CD4-positive, alpha-beta memory T cell (primary cell): ENCODE measurements at places on chromosomes 11 and 22. TPM values are rescaled to one million over a fixed set of nuclear protein-coding genes. Genes with fewer than 3 reads are reported as not detected.

- H3K27ac ChIP-seq: no peak overlapping the region
- no peak for DNase-seq
- no peaks in the 10 kb centered on the region for H3K27me3 ChIP-seq
- no peaks in the 10 kb centered on the region for H3K36me3 ChIP-seq
- no peak overlapping the region for H3K4me3 ChIP-seq
Observed at GRCh38 chr22:47194476-47195155, 432.2 kb downstream of the TBC1D22A start.

DNA sequence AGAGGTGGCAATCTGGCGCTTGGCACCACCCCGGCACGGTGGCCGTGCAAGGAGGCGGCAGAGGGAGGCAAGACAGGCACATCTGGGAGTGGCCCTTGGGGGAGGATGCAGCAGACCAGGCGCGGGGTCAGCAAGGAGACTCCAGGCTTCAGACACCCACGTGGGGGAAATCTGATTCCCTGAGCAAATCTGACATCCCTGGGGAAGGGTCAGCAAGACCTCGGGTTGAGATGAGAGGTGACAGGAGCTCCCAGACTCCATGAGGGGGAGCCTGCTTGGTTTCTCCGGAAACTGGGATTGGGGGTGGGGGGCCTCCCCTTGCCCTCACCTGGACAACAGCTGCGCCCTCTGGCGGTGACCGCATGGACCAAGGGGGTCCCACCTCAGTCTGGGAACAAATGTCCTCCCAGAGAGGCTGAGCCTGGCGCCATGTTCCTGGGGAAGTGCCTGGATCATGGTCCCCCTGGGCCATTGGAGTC is 4.0 kb upstream of the RCOR2 start:
- no peak overlapping the region for H3K27ac ChIP-seq
- H3K4me1 ChIP-seq: peaks cover 19% of the 10 kb centered on the region
- DNase-seq: no peak
- no peak overlapping the region for H3K4me3 ChIP-seq
- no peaks in the 10 kb centered on the region for H3K36me3 ChIP-seq
- no peaks in the 10 kb centered on the region for H3K27me3 ChIP-seq

The ROBO3 gene
- polyA plus RNA-seq: 2.0 TPM

DNA sequence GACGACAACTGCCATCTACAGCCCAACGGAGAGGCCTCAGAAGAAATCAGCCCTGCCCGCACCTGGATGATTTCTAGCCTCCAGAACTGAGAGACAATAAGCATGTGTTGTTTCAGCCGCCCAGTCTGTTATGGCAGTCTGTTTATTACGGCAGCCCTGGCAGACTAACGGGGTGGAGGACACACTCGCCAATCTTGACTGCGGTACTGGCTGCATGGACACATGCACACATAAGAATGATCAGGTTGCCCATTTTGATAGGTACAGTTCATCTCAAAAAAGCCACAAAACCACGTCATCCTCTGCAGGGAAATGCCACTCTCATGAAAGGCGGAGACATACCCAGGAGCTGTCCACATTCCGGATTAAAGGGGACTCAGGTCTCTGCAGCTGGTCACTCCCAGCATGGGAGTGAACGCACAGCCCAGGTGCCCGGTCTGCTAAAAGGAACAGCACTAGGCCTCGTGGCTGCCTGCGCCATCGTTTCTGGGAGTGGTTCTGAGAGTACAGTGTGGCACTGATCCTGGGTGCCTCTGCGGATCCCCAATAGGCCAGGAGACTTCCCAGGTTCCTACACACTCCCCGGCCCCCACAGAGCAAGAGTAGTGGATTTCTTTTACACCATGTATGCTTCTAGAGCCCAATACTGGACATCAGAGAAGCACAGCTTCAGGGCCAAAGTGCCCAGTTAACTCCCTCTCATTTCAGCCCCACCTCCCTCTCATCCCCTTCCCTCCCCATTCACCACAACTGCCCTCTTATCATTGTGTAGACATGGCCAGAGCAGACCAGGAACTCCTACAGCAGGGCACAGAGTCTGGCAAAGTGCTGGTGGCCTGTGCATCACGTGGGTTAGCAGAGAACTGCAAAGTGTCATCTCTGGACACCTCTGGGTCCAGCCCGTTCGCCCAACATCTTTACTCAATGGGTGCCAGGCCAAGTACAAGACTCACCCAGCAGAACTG is 11.7 kb upstream of the COMT start:
- H3K4me1 ChIP-seq: no peaks in the 10 kb centered on the region
- no peak overlapping the region for H3K4me3 ChIP-seq
- H3K36me3 ChIP-seq: no peaks in the 10 kb centered on the region
- DNase-seq: no peak

GRCh38 chr11:117179048-117179999 is 781 bp downstream of the SIDT2 start:
- peaks cover 30% of the 10 kb centered on the region for H3K4me1 ChIP-seq
- DNase-seq: no peak
- peak overlapping the region; percentile 76 for H3K4me3 ChIP-seq
- peak overlapping the region; percentile 73 for H3K27ac ChIP-seq
- H3K36me3 ChIP-seq: peaks cover 5% of the 10 kb centered on the region
- no peaks in the 10 kb centered on the region for H3K27me3 ChIP-seq

The ART1 gene
- polyA plus RNA-seq: not detected

DNA sequence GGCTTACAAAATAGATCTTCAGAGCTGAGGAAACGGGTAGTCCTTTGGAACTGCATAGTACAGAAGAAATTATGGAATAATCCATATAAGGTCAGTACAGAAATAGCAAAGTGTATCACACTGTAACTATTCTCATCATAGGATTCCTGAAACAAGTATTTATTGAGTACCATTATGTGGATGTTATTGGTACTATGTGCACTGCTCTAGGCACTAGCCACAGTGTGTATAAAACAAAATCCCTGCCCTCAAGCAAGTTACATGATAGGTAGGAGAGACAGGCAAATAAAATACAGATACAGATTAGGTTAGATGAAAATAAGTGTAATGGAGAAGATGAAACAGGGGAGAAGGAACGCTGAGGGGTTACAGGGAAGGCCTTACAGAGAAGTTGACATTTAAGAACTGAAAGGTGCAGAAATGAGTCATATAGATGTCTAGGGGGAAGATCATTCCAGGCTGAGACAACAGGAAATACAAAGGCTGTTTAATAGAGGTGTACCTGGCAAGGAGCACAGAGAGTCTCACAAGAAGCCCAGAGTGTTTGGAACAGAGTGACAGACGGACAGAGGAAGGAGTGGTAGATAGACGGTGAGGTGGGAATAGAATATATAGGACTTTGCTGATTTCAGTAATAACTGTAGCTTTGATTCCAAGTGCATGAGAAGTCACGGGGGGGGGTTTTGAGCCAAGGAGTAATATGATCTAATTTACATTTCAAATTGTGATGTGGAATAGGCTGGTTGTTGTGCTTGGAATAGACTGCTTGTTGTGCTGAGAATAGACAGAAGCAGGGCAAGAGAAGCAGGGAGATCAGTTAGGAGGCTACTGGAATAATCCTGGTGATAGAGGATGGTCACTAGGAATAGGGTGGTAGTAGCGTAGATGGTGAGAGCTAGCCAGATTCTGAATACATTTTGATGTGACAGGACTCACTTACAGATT is 13.7 kb downstream of the RNF141 start:
- H3K36me3 ChIP-seq: peaks cover 22% of the 10 kb centered on the region
- H3K27ac ChIP-seq: no peak overlapping the region
- H3K4me1 ChIP-seq: no peaks in the 10 kb centered on the region
- H3K27me3 ChIP-seq: no peaks in the 10 kb centered on the region
- DNase-seq: no peak

GRCh38 chr22:36204632-36205015 is 3.0 kb upstream of the APOL4 start:
- no peak overlapping the region for H3K27ac ChIP-seq
- H3K4me1 ChIP-seq: no peaks in the 10 kb centered on the region
- H3K27me3 ChIP-seq: no peaks in the 10 kb centered on the region
- no peak for DNase-seq
- H3K4me3 ChIP-seq: no peak overlapping the region
- H3K36me3 ChIP-seq: no peaks in the 10 kb centered on the region

The CCDC81 gene
- polyA plus RNA-seq: not detected

DNA sequence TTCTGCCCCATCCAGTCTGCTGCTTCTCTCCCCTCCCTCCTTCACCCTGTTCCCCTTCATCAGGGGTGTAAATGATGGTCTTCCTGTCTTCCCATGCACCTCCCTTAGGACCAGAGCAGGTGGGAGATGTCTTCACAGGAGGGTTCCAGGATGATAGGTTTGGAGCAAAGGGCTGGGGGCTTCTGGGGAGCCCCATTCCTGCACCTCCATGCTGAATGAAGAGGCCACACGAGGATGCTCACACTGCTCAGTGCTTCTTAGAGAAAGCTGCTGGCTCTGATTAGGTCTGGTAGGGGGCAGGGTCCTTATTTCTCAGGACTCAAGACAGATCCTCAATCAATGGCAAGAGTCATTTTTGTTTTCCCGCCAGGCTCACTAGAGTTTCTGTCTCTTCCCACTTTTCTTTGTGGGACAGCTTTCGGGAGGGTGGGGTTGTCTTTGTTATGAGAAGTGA is 41.1 kb downstream of the BCR start:
- no peaks in the 10 kb centered on the region for H3K27me3 ChIP-seq
- no peaks in the 10 kb centered on the region for H3K36me3 ChIP-seq
- no peak overlapping the region for H3K4me3 ChIP-seq

- no peak overlapping the region for H3K27ac ChIP-seq
- no peaks in the 10 kb centered on the region for H3K4me1 ChIP-seq
- no peak for DNase-seq
- no peak overlapping the region for H3K4me3 ChIP-seq
Observed at GRCh38 chr22:22480940-22481339, 27.6 kb downstream of the ZNF280B start.

The TSSK2 gene
- polyA plus RNA-seq: not detected

The OR51B5 gene
- not detected for polyA plus RNA-seq

The GAL3ST1 gene
- not detected for polyA plus RNA-seq

The GRM5 gene
- polyA plus RNA-seq: not detected

The EHD1 gene
- 200 TPM for polyA plus RNA-seq

DNA sequence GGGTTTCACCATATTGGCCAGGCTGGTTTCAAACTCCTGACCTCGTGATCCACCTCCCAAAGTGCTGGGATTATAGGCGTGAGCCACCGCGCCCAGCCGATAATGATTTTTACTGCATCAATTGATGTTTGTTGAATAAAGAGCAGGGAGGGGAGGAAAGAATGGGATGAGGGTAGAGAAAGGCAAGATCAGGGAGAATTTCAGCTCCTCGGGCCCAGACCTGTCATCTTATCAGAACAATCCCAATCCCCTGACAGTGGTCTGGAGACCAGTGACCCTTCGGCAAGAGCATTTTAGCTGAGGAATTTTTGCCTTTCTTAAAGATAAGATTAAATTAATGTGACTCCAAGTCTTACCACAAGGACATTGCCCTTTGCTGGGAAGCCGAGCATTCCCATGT is 15.0 kb upstream of the ANO1 start:
- no peaks in the 10 kb centered on the region for H3K4me1 ChIP-seq
- DNase-seq: no peak
- H3K4me3 ChIP-seq: no peak overlapping the region
- H3K36me3 ChIP-seq: no peaks in the 10 kb centered on the region
- no peaks in the 10 kb centered on the region for H3K27me3 ChIP-seq
- no peak overlapping the region for H3K27ac ChIP-seq

The LYVE1 gene
- not detected for polyA plus RNA-seq

The TEAD1 gene
- not detected for polyA plus RNA-seq

DNA sequence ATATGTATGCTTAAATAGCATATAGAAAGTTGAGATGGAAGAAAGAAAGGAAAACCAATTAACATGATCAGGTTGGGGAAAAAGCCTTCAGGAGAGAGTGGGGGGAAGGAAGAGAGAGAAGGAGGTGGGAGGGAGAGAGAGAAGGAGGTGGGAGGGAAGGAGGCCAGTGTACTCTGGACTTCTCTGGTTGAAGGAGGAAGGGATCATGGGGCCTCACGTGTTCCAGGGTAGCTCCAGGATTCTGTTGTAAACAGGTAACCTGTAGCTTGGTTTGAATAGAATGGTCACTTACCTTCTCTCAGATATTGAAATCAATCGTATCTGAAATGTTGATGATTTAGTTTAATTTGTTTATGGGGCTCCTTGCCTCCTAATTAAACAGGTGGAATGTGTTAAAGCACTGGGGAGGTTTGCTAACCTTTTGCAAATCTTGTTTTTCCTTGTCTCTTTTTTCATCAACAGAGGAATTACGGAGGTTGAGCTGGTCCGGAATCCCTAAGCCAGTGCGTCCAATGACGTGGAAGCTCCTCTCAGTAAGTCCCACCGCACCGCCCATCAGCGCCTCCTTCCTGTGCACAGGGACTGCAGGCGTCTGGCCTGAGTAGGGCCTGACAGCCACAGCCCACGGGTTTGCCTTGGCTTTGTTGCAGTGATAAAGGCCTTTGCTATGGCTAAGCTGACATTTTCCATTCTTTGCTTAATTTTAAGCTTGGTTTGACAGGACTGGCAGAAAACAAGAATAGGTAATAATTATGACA is 115.9 kb downstream of the TBC1D22A start:
- H3K36me3 ChIP-seq: peaks cover 2% of the 10 kb centered on the region
- no peaks in the 10 kb centered on the region for H3K4me1 ChIP-seq

The CHID1 gene
- 82.3 TPM for polyA plus RNA-seq

GRCh38 chr11:18566406-18566805 is 22.1 kb downstream of the UEVLD start:
- H3K36me3 ChIP-seq: no peaks in the 10 kb centered on the region
- no peaks in the 10 kb centered on the region for H3K27me3 ChIP-seq
- DNase-seq: no peak
- no peak overlapping the region for H3K27ac ChIP-seq
- H3K4me1 ChIP-seq: no peaks in the 10 kb centered on the region
- no peak overlapping the region for H3K4me3 ChIP-seq

DNA sequence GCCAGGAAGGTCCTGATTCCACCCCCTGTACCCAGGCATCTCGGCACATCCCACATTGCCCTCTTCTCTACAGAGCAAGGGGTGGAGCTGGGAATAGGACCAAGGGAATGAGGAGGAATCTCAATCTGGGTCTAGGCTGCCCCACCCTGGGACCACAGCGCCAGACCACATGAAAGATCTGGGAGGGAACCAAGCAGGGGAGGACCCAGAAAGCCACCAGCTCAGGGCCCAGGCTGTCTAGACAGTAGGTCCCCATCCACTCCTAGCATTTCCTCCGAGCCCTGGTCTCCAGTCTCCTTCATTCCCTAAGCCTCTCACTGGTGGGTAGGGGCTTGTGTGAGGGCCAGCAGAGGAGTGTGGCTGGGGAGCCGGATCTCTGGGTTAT is 11.6 kb downstream of the PHLDB1 start:
- no peak overlapping the region for H3K4me3 ChIP-seq
- no peaks in the 10 kb centered on the region for H3K36me3 ChIP-seq
- no peak overlapping the region for H3K27ac ChIP-seq
- H3K4me1 ChIP-seq: peaks cover 13% of the 10 kb centered on the region
- DNase-seq: no peak
- H3K27me3 ChIP-seq: peaks cover 6% of the 10 kb centered on the region

The SCGB2A2 gene
- not detected for polyA plus RNA-seq

The GRAMD4 gene
- polyA plus RNA-seq: 7.2 TPM

DNA sequence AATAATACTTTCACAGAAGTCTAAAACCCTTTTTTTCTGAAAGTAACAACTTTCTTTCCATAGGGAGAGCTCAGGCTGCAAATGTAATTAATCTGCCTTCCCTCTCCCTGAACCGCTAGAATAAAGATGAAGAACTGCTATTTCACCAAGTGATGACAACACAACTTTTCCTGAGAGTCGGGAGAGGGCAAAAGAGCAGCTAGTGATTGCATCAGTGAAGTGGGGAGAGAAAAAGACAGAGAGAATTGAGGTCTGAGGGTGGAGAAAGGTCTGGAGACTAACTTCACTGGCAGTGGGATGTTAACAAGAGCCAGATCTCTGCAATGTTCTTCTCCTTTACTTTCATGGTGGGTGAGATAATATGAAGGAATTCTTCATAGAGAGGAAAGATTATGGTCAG is 10.9 kb upstream of the MPEG1 start:
- H3K4me1 ChIP-seq: no peaks in the 10 kb centered on the region
- H3K27me3 ChIP-seq: no peaks in the 10 kb centered on the region
- DNase-seq: no peak
- no peak overlapping the region for H3K27ac ChIP-seq

The GPR83 gene
- polyA plus RNA-seq: not detected

The GSTT2 gene
- not detected for polyA plus RNA-seq
